HuH-7 (cell line): ENCODE measurements at places on chromosomes 4 and X.
A peak's percentile ranks its signal among the peaks of the same experiment; 100 is the strongest.

GRCh38 chrX:153925739-153926551 is at the start of gene ARHGAP4:
ARHGAP4 (minus strand) TSS chrX:153926264; CDS start chrX:153926202, 62 bp downstream.
- no peak for DNase-seq

GRCh38 chrX:54181202-54181953 is 1.7 kb downstream of the FAM120C start:
- no peak for DNase-seq

- DNase-seq, result no peak
Measured at GRCh38 chr4:185280608-185281007, 71.2 kb downstream of the SNX25 start.

DNA sequence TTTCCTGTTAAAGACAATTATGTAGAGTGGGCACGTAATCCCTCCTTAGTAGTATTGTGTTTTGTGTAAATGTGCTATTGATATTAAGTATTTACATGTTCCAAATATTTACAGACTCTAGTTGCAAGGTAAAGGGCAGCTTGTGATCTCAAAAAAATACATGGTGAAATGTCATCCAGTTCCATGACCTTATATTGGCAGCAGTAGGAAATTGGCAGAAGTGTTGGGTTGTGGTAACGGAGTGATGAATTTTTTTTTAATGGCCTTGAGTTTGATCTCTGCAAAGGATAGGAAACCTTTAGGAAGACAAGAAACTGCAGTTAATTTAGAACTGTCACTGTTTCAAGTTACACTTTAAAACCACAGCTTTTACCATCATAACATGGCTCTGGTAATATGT is 74.3 kb downstream of the NPNT start:
- no peak for DNase-seq

- no peak for DNase-seq
Measured at GRCh38 chr4:2936773-2937145, 26.4 kb downstream of the NOP14 start.

DNA sequence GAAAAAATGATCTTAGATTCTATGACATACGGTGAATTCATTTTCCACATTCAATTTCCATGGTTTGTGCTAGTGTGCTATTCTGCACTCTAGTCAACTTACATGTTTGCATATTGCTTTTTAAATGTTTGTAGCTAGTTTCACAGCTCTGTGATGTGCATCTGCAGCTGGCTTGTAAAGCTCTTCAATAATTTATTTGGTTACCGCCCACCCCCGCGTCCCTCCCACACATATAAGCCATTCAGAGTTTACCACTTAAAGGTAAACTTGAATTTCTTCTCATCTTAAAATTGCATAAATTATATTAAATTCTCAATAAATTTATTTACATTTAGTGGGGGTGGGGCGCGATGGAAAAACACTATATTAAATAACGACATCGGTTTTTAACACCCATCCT is 291 bp upstream of the NBDY start:
- no peak for DNase-seq

DNA sequence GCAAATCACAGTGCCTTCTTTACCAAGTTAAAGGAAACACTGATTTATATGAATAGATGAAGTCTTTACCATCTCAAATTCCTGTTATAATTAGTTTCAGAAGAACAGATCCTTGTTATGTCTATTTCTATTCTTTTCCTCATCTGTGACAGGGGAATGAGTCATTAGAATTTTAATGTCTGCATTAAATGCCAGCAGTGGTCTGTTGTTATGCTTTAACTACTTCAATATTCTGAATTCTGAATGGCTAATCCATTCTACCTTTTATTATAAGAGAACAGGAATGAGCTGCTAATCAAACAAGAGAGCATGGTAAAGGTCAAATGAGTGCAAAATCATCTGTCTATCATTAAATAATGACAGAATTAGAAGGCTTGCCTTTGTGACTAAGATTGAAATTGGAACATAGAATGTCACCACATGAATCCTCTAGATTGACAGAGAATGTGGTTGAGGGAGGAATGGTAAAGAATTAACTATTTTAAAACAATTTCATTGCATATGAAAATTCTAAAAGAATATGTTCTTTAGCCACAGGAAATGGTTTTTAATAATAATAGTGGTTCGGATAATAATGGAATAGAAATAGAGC is 935.5 kb downstream of the ADGRL3 start:
- DNase-seq, result no peak

DNA sequence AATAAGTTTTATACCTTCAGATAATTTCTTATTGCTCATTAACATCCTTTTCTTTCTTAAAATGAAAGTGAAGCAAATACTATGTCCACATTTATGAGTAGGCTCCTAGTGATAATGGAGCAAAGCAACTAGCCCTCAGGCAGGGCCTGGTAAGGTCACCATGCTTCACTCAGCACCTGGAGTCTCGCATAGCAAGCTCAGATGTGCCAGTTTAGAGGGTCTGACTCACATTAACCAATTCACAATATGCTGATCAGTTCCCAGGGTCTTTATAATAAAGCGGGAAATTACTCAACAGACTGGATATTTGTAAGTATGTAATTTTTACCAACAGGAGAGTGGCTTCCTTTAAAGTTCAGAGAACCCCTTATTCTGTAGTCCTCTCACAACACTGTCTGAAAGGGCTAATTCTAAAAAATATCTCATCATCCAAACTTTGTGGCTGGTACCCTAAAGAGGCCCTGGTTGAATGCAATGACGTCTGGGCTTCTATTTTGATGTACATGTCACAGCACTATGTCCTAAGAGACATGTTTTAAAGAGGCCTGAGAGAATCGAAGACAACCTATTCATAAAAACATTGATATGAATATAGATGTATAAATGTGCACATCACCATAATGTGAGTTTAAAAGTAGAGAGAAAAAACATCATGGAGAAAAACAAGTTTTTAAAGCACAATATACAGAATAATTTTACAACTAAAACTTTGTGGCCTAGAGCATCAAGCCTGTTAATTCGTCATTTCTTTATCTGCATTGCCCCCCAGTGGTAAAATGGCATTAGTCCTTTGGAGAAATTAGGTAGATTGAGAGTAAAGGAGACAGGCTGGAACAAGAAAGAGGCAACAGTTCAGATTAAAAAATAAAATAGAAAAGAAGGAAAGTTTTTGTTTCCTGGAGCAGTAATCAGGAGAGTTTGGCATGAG is 44.3 kb downstream of the IL21 start:
- DNase-seq, result peak; percentile 10

DNA sequence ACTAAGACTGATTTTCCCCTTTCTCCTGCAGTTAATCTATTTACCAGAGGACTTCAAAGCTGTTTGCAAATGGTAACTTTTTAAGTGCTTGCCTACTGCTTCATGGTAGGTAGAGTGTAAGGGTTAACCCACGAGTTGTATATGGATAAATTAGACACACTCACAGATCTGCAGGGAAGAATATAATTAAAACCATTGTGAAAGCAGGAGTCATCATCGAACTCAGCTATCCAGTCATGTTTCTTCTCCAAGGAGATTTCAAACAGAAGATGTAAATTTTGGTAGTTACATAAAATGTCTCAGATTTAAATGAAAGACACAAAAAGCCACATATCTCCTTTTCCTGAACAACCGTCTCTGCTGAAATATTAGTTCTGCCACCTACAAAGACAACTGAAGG is 549 bp upstream of the XG start:
- no peak for DNase-seq

- no peak for DNase-seq
Measured at GRCh38 chr4:108953941-108954340, 191.1 kb upstream of the ETNPPL start.

DNA sequence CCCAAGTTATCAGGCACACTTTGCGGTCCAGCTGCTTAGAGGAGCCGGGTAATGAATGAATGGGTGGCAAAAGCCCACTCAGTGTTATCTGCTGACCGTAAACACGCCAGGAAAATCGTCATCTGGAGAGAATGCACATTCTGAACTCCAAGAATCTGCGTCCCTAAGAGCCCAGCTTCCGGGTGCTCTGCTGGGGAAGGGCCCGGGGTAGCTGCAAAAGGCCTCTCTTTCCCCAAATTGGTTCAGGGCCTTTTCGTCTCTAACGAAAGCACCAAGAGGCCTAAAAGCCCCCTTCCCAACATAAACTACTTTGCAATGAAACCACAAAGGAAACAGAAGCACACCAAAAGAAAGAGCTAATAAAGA is 1.6 kb upstream of the SFRP2 start:
- no peak for DNase-seq

DNA sequence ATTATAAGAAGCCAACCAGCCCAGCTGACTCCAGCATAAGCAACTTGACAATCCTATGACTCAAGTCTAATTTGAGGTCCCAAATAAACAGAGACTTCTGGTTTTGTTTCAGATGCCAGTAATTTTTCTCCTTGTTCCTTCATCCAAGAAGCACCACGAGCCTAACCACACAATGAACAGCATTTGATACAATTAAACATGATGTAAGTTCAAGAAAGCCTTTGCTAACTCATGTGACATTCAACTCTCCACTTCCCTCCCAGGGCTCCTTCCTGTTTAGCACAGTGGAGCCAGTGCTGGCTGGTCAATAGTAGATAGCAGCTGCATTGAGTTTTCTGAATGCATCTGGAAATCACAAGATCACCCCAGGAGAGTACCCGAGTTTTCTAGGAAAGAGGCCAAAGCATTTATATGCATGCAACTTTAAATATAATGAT is 206.3 kb downstream of the ARHGAP24 start:
- DNase-seq, result no peak

GRCh38 chr4:158786121-158786601 is 17.3 kb downstream of the FNIP2 start:
- no peak for DNase-seq

- DNase-seq, result peak; percentile 10
Measured at GRCh38 chr4:155353923-155354540, 22.7 kb downstream of the MAP9 start.

DNA sequence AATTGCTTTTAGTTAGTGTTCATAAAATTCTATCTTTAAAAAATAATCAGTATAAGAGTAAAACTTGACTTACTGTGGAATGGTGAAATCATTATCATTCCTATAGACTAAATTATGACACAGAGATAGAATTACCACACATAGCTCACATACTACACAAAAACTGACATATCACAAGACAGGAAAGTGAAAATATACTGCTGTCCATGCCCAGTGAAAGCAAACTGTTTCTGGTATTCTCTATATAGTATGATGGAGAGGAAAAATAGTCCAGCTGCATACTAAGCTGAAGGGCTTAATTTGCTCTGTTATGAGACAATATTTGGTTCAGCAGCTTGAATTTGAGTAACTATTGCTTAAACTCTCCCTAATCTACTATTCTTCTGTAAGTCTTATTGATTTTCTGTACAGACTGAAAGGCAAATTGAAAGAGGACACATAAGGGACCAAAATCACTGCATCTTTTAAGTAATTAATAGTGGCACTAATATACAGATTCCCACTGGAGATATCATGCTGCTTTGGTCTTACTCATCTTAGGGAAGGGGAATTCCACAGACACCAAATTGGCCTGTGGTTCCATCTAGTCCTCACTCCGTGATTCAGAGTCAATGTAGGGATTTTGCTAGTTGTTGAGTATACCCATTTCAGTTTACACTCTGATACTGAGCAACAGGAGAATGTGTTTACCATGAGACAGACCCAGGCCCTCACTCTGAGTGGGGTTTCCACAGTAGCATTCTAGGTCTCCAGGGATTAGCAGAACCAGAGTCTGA is 47.4 kb upstream of the AGA start:
- no peak for DNase-seq

DNA sequence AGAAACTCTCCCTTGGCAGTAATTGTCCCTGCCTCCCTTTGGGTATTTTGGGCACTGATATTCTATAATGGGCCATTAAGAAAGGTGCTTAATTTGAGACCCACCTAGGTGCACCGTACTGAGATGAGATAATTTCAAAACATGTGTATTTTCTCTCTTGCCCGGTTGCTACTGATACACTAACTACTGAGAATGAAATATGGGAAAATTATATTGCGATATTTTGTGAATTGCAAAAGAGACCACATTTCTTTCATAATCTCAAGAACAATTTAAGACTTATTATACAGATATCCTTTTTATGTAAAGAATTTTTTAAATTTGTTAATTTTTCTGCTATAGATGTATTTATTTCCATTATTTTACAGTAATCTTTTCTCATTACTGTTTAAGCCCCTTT is 284.9 kb downstream of the ADGRL3 start:
- no peak for DNase-seq

- DNase-seq, result no peak
Measured at GRCh38 chr4:16692046-16692445, 206.4 kb downstream of the LDB2 start.

DNA sequence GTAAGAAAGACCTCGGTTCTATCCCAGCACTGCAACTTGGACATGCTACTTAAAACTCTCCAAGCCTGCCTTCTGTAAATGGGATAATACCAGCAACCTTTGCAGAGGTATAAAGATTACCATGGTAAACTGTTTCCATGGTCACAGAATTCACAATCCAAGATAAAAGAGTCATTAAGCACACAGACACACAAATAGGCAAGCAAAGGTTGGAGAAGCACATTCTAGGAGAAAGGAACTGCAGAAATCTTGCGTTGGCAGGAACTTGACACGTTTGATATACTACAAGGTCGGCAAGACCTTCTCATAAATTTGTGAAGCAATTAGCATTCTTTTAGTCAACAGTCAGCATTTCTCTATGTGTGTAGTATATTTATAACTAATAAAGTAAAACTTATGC is 12.3 kb upstream of the CHRNA9 start:
- DNase-seq, result no peak

DNA sequence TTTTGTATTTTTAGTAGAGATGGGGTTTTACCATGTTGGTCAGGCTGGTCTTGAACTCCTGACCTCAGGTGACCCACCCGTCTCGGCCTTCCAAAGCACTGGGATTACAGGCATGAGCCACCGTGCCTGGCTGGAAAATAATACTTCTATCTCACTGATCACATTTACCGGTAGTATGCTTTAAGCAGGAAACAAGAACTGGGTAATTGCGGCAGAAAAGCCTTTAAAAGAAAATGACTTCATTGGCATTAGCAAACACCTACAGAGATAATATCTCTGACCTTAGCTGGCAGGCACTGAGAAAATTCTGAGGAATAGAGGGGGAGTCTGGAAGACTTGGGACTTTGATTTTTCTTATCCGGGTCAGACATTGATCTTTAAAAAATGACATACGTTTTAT is 78.5 kb downstream of the SHROOM3 start:
- no peak for DNase-seq

GRCh38 chr4:151110236-151110635 is 10.8 kb downstream of the RPS3A start:
- DNase-seq, result no peak

GRCh38 chr4:115145393-115146160 is 32.2 kb upstream of the NDST4 start:
- DNase-seq, result no peak

GRCh38 chrX:72532366-72532765 is 40.3 kb downstream of the HDAC8 start:
- DNase-seq, result no peak
